Activated T-cell treated with anti-CD3 and anti-CD28 coated beads for 4 hours (primary cell): ENCODE measurements at places on chromosomes 13 and 19.

DNA sequence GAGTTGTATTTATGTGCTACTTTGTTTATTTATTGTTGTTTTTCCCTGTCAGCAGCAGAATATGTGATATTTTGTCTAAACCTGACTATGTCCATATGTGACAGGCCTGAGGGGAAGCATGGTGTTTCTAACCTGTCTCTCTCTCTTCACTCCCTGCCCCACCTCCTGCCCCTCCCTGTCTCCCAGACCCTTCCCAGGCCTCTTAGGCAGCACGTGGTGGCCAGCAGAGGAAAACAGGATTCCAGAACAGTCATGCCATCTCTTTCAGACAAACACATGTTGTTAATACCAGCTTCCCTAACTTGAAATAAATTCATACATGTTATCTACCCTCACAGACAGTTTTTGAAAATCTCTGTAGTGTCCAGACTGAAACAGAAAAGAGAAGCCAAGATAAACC, 31.0 kb upstream of the ATP11A start:
- DNase-seq: no peak

GRCh38 chr13:97266772-97267417, 44.8 kb downstream of the MBNL2 start:
- no peak for DNase-seq

GRCh38 chr19:52237771-52238400, 31.5 kb upstream of the ZNF766 start:
- DNase-seq: peak; percentile 45

- DNase-seq: no peak
Measured at GRCh38 chr19:3767050-3767449, 4.6 kb downstream of the MRPL54 start.

DNA sequence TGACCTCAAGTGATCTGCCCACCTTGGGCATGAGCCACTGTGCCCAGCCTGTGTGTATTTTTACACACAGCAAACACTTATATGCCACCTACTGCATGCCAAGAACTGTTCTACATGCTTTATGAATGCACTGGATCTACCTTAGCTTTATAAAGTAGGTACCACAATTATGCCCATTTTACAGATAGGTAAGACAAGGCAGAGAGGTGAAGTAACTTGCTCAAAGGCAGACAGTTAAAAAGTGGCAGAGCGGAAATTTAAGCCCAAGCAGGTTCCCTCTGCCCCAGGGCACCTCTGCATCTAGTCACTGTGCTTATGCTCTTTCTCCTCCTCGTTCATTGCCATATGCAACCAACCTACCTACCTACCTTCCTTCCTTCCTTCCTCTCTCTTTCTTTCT, 10.5 kb downstream of the ADAMTS10 start:
- DNase-seq: no peak

DNA sequence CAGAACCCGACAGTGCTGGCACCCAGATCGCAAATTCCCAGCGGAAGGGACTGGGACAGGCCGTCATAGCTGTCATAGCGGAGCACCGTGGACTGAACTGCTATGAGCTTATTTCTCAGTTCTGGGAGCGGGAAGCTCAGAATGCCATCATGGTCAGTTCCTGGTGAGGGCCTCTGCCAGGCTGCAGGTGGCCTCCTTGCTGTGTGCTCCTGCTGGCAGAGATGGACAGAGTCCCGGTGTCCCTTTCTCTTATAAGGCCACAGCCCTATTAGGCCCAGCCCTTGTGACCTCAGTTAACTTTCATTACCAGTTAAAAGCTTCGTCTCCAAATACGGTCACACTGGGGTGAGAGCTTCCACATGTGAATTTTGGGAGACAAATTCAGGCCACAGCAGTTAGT, 4.6 kb downstream of the ZNF444 start:
- DNase-seq: no peak

- no peak for DNase-seq
Measured at GRCh38 chr13:98454389-98454881, 122.5 kb downstream of the STK24 start.

DNA sequence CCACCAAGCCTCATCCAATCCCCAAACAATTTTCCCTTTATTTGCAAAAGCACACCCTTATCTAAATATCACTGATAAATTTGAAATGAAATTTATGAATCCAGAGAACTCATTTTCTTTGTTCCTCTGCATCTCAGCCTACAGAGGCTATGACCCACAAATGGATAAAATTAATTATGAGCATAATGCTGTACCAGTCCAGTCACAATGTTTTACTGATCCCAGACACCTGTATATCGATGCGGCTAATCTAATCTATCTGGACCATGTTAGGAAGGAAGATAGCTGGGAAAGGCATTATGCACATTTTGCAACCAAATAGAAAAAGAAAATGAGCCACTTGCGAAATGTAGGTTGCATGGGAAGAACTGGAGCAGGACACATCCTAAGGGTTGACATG, 150.0 kb downstream of the FGF14 start:
- DNase-seq: no peak

DNA sequence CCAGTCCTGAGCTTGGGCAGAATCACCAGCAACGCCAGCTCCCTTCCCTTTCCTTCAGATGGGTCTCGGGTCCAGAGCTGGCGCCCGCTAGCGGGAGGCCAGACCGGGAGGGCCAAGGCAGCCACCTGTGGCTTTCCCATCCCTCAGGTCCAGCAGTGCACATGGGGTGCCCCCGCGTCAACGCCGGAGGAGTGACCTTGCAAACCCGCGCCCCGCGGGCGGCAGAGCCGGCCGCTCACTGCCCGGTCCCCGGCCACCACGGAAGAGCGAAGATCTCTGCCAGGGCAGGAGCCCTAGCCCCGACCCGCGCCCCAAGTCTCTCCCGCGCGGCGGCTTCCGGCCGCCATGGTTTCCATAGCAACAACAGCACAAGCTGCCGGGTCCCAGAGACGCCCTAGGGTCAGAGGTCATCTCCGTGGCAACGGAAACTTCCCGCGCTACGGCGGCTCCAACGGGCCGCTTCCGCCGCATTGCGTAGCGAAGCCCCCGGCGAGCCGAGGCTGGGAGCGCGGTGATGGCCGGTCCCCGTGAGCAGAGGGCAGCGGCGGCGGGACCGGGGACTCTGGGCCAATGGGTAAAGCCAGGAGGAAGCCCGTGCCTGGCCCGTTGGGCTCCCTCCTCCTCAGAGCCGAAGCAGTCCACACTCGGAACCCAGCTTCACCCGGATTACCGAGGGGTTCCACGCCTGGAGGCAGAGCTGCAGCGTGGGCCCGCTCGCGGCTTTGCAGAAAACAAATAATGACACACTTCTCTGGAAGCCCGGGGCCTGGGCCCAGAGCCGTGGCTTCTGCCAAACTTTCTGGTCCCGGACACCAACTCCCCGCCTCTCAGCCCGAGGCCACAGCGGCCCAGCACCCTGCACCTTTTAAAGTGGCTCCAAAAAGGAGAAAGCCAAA, 7.4 kb downstream of the FGF14 start:
- peak; percentile 97 for DNase-seq

GRCh38 chr19:35641515-35642151, at the start of gene ETV2:
Gene ETV2, plus strand, starts transcription at chr19:35641745. Its CDS starts 716 bp downstream, at chr19:35642461.
- DNase-seq: peak; percentile 51

GRCh38 chr19:51422053-51422448, 4.6 kb upstream of the SIGLEC10 start:
- DNase-seq: peak; percentile 85

- DNase-seq: no peak
Measured at GRCh38 chr19:1810439-1811160, 1.5 kb downstream of the ATP8B3 start.

DNA sequence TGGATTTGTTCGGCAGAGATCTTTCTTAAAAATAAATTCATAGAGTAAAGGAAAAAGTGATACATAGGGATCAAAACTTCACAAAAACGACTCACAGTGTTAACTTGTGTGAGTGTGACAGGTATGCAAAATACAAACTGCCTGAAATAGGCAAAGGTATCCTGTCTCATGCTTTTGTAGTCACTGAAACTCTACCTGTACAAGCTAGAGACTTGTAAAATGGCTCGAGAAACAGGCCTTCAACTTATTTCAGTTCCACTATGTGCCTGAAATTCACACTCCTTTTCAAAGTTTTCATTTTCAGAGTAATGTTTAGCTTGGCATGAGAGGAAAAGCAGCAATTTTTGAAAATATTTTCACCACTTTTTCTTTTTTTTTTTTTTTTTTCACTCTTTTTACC, 290.4 kb downstream of the DIAPH3 start:
- DNase-seq: no peak

DNA sequence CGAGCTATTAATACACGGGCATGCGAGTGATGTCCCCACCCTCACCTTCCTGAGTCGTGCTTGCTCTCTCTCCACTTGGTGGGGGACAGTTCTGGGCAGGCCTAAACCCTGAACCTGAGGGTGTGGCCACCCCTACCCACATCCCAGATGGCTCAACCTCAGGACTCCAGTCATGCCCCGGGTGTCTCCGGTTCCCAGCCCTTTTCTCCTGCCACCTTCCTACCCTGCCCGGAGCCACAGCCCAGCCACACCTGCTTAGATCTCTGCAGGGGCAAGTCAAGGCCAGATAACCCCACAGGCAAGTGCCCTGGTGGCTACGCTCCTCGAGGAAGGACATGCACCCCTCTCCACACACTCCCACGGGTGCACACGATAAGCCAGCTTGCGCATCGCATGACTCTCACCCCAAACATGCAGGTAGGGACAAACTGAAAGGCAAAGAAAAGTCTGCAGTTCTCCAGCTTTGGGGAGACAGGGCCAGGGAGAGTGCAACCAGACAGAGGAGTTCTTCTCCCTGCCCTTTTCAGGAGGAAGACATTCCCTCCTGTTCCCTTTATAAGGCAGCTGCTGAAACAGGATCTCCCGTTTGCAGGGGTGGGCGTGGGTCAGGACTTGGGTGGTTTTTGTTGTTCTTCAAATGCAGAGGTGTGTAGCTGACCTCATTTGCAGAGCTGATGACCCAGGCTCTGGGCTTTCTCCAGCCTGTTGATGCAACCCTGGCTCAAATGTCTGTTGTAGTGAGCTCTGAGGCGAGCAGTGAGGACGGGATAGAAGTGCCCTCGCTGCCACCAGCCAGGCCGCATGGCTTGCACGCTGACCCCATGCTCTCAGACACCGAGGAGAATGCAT, 88.6 kb downstream of the DPF1 start:
- DNase-seq: no peak

DNA sequence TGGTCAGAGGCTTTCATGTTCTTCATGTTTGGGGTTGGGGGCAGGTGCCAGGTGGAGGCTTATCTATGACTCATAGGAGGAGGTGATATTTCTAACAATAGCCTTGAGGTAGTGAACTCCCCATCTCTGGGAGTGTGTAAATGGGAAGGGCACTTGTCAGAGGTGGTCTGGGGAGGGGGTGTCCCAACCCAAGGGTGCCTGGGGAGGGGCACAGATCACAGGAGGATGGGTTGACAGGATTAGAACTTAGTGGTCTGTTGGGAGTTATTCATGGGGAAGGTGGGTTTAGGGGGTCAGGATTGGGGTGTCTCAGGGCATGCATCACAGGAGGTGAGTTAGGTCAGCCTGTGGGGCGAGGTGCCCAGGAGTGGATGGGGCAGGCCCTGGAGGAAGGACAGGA, 1.6 kb downstream of the ACTL9 start:
- no peak for DNase-seq

- DNase-seq: no peak
Measured at GRCh38 chr19:38644719-38645118, 2.7 kb upstream of the ACTN4 start.

- no peak for DNase-seq
Measured at GRCh38 chr13:36251526-36251925, 37.2 kb upstream of the SOHLH2 start.

GRCh38 chr13:97502706-97503105, 68.7 kb downstream of the RAP2A start:
- no peak for DNase-seq

- no peak for DNase-seq
Measured at GRCh38 chr13:99269627-99270241, 11.6 kb upstream of the GPR18 start.

DNA sequence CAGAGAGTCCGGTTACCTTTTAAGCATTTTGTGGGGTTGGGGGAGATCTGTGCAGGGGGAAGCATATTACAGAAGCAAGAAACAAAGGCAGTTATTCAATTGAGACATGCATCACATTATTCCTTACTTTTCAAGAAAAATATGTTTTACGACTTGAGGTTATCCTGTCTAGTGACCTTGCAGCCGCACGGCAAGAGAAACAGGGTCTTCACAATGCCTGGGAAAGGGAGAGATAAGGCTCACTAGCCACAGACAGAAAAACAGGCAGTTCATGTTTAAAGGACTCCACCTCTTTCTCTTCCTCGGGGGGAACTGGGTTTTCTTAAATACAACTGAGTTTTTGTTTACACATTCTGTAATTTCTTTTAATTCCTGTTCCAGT, 536 bp upstream of the NCR1 start:
- DNase-seq: no peak

DNA sequence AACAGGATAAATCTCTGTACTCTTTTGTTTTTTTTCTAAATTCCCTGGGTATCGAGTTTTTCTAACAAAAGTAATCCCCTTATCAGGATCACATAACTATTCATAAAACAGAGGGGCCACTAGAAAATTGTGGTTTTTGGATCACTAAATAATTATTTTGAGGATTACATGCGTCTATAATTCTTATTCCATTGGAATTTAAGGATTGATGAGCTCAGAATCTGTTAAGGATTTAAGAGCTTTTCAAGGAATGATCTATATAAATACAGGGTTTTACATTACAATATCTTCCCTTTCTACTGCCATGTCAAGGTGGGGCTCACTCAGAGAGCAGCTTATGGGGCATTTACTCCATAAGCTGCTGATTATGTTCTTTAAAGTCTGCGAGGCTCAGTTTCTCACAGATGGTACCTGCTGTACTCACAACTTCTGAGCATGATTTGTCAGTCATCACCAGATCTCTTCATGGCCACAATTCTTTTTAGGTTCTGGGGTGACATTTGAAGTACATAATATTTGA, 449.8 kb downstream of the PCDH17 start:
- DNase-seq: no peak

GRCh38 chr13:27053902-27054595, 117.6 kb downstream of the USP12 start:
- DNase-seq: no peak

GRCh38 chr19:16611121-16611520, 16.9 kb downstream of the MED26 start:
- no peak for DNase-seq

DNA sequence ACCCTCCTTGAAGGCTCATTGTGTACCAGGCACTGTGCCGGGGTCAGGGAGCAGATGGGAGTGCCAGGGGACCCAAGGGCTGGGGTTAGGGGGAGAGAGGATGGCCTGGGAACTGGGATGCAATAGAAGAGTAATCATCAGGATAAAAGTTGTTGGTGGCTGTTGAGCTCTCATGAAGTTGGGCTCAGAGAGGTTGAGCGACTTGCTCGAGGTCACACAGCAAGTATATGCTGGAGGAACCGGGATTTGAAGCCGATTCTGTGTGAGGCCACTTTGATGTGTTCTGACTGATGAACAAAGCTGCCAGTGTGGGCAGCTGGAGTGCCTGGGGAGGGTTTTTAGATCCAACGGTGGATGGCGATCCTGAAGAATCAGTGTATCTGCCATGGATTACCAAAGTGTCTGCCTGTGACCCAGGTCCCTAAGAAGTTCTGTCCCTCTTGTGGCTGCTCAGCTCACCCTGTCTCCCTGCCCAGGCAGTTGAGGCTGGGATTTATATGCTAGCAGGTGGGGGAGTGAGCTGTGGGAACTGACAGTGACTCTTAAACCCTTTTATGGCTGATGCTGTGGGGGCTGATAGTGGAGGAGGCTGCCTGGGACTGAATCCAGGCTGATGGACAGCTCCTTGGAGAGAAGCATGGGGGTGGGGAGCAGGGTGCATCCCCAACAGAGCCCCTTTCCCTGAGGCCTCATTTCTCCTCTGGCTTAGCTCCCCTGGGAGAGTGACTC, 8.3 kb downstream of the ARHGEF18 start:
- DNase-seq: no peak
